ENCODE measurements at places on chromosomes 5 and 9. TPM values are rescaled to one million over a fixed set of nuclear protein-coding genes. Genes with fewer than 3 reads are reported as not detected.

GRCh38 chr9:27355166-27355565 lies 58.2 kb upstream of the EQTN start:
- no peaks in the 10 kb centered on the region for H3K27me3 ChIP-seq
- no peak overlapping the region for H3K27ac ChIP-seq
- peaks cover 5% of the 10 kb centered on the region for H3K36me3 ChIP-seq
- no peak for DNase-seq
- no peak overlapping the region for H3K4me3 ChIP-seq
- peaks cover 43% of the 10 kb centered on the region for H3K4me1 ChIP-seq

GRCh38 chr9:34046784-34047379 lies 1.8 kb downstream of the UBAP2 start:
- H3K36me3 ChIP-seq = no peaks in the 10 kb centered on the region
- no peak for DNase-seq
- peaks cover 20% of the 10 kb centered on the region for H3K4me1 ChIP-seq
- no peak overlapping the region for H3K27ac ChIP-seq
- H3K27me3 ChIP-seq = no peaks in the 10 kb centered on the region

GRCh38 chr5:131534974-131535373 lies 100.1 kb downstream of the RAPGEF6 start:
- no peak overlapping the region for H3K4me3 ChIP-seq
- DNase-seq = no peak
- H3K27me3 ChIP-seq = no peaks in the 10 kb centered on the region
- no peaks in the 10 kb centered on the region for H3K36me3 ChIP-seq

HAVCR2 gene
- 33.8 TPM for total RNA-seq

GRCh38 chr5:3107156-3107611 lies 355.7 kb upstream of the IRX2 start:
- H3K36me3 ChIP-seq = no peaks in the 10 kb centered on the region
- no peak overlapping the region for H3K4me3 ChIP-seq
- no peak overlapping the region for H3K27ac ChIP-seq
- no peak for DNase-seq
- peaks cover 7% of the 10 kb centered on the region for H3K27me3 ChIP-seq

DNA sequence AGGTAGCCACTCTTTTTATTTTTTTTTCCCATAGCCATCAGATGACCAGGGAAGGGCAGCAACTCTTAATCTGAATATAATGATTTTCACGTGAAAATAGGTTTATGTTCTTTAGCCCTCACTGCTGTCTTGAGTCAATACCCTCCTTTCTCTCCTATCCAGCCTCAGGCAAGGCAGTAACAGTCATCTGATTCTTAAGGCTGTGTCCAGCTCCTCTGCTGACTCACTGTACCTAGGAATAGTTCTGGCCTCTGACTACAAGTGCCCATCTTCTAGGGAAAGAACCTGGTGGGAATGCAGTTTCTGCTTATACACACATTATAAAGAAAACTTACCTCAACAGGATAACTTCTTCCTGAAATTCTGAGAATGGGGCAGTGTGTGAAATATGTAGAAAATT lies 30.7 kb downstream of the DHX29 start:
- H3K4me3 ChIP-seq = no peak overlapping the region
- no peaks in the 10 kb centered on the region for H3K4me1 ChIP-seq
- H3K36me3 ChIP-seq = peaks cover 99% of the 10 kb centered on the region
- H3K27me3 ChIP-seq = no peaks in the 10 kb centered on the region
- no peak overlapping the region for H3K27ac ChIP-seq

DNA sequence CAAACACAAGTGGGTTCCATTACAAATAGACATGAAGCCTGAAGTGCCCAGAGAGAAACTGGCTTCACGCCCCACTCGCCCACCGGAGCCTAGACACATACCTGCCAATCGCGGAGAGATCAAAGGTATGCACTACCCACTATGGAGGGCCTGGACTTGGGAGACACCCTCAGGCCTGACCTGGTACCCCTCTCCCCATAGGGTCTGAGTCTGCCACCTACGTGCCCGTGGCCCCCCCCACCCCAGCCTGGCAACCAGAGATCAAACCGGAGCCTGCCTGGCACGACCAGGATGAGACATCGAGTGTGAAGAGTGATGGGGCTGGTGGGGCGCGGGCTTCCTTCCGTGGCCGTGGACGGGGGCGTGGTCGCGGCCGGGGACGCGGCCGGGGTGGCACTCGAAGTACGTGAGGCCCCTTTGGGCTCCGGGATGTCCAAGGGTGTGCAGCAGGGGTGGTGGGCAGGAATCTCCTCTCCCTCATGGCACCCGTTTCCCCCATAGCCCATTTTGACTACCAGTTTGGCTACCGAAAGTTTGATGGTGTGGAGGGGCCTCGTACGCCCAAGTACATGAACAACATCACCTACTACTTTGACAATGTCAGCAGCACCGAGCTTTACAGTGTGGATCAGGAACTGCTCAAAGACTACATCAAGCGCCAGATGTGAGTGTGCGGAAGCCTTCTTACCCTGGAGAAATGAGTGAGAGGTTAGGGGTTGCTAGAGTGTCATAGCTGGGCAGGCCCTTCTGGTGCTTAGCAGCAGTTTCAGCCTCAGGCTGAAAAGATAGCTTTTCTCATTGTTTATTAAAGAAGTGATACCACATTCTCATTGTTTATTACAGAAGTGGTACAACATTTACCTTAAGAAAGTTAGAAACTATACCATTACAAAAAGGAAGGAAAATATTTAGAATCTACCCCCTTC lies 38.7 kb downstream of the LARP1 start:
- peaks cover 83% of the 10 kb centered on the region for H3K36me3 ChIP-seq
- no peak overlapping the region for H3K4me3 ChIP-seq
- peaks cover under 1% of the 10 kb centered on the region for H3K4me1 ChIP-seq
- H3K27me3 ChIP-seq = no peaks in the 10 kb centered on the region
- DNase-seq = no peak
- peak overlapping the region; percentile 12 for H3K27ac ChIP-seq

- DNase-seq = peak; percentile 53
- H3K4me1 ChIP-seq = peaks cover 22% of the 10 kb centered on the region
- H3K4me3 ChIP-seq = peak overlapping the region; percentile 54
- peaks cover 32% of the 10 kb centered on the region for H3K27me3 ChIP-seq
Measured at GRCh38 chr9:109319626-109320241, 1.1 kb downstream of the EPB41L4B start.

DNA sequence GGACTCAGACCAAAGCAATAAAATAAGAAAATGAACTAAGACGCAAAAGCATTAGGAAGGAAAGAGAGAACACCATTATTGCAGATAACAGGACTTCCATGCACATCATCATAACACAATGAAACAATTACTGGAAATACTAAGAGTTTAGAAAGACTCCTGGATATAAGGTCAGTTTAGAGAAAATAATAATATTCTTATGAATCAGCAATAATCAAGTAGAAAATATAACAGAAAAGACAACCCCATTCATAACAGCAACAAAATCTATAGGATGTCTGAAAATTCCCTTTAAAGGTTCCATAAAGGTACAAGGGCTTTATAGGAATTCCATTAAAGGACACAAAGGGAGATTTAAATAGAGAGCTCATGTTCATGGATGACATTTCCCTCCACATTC lies 73.0 kb downstream of the SPTLC1 start:
- H3K4me3 ChIP-seq = no peak overlapping the region
- no peaks in the 10 kb centered on the region for H3K4me1 ChIP-seq
- no peak for DNase-seq
- H3K27me3 ChIP-seq = no peaks in the 10 kb centered on the region
- H3K36me3 ChIP-seq = peaks cover 73% of the 10 kb centered on the region
- no peak overlapping the region for H3K27ac ChIP-seq

GRCh38 chr5:176491101-176491502 lies 42.9 kb downstream of the FAF2 start:
- no peak overlapping the region for H3K4me3 ChIP-seq
- peaks cover 17% of the 10 kb centered on the region for H3K4me1 ChIP-seq
- no peak for DNase-seq
- H3K36me3 ChIP-seq = peaks cover 89% of the 10 kb centered on the region

DNA sequence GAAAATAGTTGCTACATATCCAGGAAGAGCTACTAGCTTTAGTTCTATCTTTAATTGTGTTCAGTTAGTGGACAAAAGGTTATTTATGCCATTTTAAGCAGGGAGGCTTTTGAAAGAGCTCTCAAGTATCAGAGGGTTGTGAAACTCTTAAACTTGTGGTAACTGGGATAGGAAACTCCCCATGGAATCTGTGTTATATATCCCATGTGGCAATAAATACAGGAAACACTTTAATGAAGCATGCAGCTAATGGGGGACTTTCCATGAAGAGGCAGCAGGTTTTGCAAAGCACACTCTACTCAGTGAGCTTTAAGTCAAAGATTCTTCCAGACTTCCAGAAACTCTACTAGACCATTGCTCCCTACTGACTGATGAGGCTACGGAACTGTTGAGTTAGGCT lies 805.0 kb upstream of the C9orf72 start:
- no peak for DNase-seq
- H3K36me3 ChIP-seq = no peaks in the 10 kb centered on the region
- no peaks in the 10 kb centered on the region for H3K4me1 ChIP-seq
- H3K27me3 ChIP-seq = no peaks in the 10 kb centered on the region

ZNF782 gene
- total RNA-seq = 6.4 TPM

- no peaks in the 10 kb centered on the region for H3K36me3 ChIP-seq
- DNase-seq = no peak
- H3K27me3 ChIP-seq = no peaks in the 10 kb centered on the region
- H3K4me1 ChIP-seq = no peaks in the 10 kb centered on the region
Measured at GRCh38 chr5:92907938-92908606, 672.9 kb downstream of the NR2F1-AS1 start.

TAS2R1 gene
- not detected for total RNA-seq

LCN15 gene
- total RNA-seq = not detected

DNA sequence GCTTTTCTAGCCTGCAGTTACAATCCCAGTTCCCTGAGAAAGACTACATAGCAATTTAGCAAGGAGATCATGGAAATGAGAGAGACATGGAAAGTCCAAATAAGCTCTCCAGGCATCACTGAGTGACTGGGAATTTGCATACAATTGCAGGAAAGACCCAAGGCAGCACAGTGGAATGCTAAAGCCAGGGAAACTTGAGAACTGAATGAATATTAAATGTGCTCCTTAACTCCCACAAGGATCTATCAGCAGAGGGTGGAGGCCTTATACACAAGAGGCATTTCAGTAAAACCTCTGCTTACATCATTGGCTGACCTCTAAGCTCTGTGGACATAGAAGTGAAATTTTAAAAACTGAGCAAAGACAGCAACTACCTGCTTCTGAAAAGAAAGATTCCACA lies 355.6 kb upstream of the DAB2 start:
- no peak for DNase-seq
- no peak overlapping the region for H3K4me3 ChIP-seq
- no peaks in the 10 kb centered on the region for H3K4me1 ChIP-seq
- H3K27ac ChIP-seq = no peak overlapping the region
- H3K27me3 ChIP-seq = no peaks in the 10 kb centered on the region

GRCh38 chr9:134328841-134329575 lies 2.8 kb downstream of the RXRA start:
- H3K4me3 ChIP-seq = peak overlapping the region; percentile 79
- H3K36me3 ChIP-seq = no peaks in the 10 kb centered on the region
- peak; percentile 52 for DNase-seq
- peaks cover 81% of the 10 kb centered on the region for H3K4me1 ChIP-seq
- H3K27me3 ChIP-seq = no peaks in the 10 kb centered on the region

RASEF gene
- 11.5 TPM for total RNA-seq

DNA sequence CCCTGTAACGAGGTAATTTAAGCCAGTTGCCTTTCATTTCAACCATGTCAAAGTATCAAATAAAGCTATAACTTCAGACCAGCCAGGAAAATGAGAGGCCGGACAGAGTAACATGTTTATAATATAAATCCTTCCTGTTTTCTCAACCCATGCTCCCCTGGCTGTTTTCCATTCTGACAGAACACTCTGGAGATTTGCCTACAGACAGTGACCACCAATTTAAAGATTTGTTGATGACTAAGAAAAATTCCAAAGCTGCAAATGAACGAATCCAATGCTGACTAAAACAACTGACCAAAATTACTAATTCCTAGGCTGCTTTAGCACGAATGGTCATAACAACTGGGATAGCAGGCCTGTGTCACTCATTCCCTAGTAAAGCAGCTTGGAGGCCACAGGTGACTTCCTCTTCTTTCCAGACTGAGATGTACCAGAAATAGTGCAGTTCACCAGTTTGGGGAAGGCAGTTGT lies 141.4 kb downstream of the AOPEP start:
- H3K27me3 ChIP-seq = no peaks in the 10 kb centered on the region
- no peak overlapping the region for H3K4me3 ChIP-seq
- peak overlapping the region; percentile 78 for H3K27ac ChIP-seq
- peaks cover 68% of the 10 kb centered on the region for H3K4me1 ChIP-seq

IFNA13 gene
- total RNA-seq = 1.1 TPM

CFAP90 gene
- total RNA-seq = 10.7 TPM

DNA sequence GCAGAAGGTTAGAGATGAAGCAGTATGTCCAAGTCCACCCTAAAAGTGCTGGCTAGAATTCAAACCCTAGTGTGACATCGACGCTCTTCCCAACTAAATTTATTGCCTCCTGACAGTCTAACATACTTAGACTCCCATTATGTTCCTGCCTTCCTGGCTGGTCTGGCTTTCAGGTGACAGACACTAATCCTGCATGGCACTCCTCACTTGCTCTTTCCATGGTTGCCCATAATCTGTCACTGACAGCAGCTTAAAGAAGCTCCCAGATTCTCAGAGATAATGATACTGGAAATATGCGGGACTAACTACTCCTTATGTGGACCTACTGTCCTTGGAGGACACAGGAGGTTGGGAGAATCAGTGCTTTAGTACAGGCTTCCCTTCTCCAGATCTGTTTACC lies 41.7 kb upstream of the HTR1A start:
- H3K4me3 ChIP-seq = no peak overlapping the region
- DNase-seq = no peak
- H3K36me3 ChIP-seq = no peaks in the 10 kb centered on the region
- no peaks in the 10 kb centered on the region for H3K27me3 ChIP-seq
- H3K27ac ChIP-seq = no peak overlapping the region

- DNase-seq = no peak
- no peaks in the 10 kb centered on the region for H3K4me1 ChIP-seq
- H3K36me3 ChIP-seq = no peaks in the 10 kb centered on the region
- no peaks in the 10 kb centered on the region for H3K27me3 ChIP-seq
Measured at GRCh38 chr9:112620388-112620787, 97.5 kb downstream of the INIP start.

All from lower lobe of right lung (tissue), 2 donors.